ENCODE measurements at places on chromosomes 3 and 15.
A peak's percentile ranks its signal among the peaks of the same experiment; 100 is the strongest.

- DNase-seq: no peak
Observed at GRCh38 chr3:57927916-57928315, 80.3 kb upstream of the FLNB start.

GRCh38 chr3:99384596-99384995, 253.8 kb upstream of the COL8A1 start:
- no peak for DNase-seq

DNA sequence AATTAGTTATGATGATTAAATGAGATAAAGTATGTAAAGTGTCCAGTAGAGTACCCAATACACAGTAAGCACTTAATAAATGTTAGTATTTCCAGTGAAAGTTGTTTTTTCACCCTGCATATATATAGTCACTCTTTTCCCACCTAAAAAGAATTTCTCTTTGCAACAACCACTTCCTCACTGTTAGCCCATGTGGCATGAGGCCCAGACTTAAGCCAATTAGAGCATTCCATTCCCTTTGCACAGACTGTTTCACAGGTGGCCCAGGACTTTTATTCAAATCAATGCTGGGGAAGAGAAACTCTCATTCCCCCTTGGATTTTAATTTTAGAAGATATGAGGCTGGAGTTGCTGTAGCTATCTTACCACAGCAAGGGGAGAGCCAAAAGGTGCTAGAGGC, 3.7 kb downstream of the IFT80 start:
- DNase-seq: no peak

GRCh38 chr3:121481106-121481880, 64.5 kb downstream of the POLQ start:
- DNase-seq: no peak

GRCh38 chr3:48157950-48158376, 30.3 kb downstream of the CDC25A start:
- peak; percentile 28 for DNase-seq

DNA sequence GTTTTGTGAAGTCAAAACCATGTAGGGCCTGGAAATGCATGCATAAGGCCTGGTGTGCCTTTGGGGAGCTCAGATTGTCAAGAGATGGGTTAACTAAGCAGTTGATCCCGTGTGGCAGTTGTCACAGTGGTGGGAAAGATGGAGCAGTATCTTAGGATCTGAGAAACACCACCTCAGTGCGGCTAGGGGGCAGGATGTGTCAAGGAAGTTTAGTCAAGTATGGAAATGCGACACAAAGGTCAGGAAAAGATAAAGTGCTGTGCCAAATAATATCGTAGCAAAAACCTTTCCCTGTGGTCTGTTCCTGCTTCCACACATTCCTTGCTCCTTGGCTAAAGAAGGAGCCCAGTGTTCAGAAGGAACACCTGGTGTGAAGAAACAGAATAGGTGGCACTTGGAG, 396.4 kb downstream of the EDEM1 start:
- DNase-seq: no peak

- DNase-seq: peak; percentile 64
Observed at GRCh38 chr15:59247364-59247763, 40.7 kb downstream of the LDHAL6B start.

DNA sequence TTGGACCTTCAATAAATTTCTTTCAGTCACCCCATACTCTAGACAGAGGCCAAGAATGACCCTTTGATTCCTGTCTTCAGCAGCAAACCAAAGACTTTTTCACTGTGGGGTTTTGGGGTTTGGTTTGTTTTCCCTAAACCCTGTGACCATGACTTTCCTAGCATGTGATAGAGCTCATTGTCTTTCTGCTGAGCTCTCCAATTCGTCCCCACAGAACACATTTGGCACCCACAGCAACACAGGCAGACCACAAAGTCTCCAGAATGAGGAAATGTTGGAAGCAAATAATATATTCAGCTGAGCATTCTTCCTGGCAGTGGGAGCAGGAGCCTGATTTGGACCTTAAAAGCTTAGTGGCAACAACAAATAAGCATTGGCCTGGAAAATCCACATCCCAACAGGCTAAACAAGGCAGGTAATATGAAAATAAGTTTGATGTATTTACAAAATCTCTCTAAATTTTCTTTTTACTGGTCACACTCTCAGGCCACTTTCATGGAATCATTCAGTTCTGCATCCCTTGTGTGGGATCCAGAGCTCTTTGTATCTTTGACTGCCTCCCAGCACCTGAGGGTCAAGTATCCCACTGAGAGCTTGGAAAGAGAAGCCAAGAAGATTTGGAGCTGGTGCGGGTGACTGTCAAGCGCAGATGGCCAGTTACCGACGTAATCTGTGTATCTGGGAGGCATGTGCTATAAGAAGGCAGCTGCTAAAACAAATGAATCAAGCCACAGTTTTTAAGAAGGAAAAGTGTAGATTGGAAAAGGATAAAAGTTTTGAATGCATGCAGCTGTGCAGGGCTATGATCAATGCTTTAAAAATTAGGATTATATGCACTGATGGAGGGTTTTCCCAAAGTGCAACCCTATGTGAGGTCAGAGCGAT, 36.5 kb upstream of the CPB1 start:
- no peak for DNase-seq

- no peak for DNase-seq
Observed at GRCh38 chr3:99586701-99587100, 51.7 kb upstream of the COL8A1 start.

DNA sequence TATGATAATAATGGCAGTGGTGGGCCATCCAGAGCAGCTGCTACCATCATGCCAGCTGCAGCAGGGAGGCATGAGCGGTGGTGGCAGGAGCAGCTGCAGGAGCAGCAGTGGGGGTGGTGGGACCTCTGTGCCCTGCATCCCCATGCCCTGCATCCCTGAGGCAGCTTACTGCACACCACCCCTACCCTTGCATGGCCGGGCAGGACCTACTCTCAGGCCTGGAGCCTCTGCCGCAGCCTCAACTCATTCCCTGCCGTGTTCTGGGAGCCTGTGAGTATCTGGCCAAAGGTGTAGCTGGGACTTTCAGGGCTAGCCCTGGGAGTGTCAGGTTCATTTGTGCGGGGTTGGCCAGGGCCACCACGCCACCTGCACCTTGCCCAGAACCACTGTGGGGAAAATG, 3.3 kb upstream of the XCR1 start:
- DNase-seq: no peak

GRCh38 chr3:103112273-103112672, 677.5 kb downstream of the ZPLD1 start:
- peak; percentile 17 for DNase-seq

DNA sequence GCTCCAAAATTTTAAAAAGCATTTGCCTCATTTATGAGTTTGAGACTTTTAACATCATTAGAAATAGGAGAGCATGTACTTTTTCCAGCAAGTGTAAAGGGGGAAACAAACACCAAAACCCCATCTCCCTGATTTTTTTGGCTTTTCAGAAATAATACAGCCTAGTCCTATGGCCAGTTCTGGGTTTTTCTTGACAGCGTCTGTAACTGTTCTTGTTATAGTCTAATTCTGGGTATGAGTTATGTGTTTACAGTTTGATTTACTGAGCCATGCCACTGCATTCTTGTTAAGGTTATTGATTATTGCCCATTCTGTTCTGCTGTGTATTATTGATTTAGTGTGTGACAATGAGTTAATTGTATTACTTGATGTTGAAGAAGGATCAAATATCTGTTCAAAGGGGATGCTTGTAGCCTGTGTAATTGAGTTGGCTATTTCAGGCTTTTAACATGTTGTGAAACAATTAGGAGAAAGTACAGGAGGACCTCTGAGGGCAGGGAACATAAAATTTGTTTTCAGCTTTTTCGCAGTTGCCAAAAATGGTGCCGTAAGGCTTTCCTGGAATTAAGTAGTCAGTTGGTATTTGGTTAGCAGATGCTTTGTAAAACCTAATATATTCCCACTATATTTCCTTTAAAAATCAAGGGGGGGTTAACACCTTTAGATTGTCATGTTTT, 46.1 kb downstream of the MBNL1 start:
- DNase-seq: no peak

DNA sequence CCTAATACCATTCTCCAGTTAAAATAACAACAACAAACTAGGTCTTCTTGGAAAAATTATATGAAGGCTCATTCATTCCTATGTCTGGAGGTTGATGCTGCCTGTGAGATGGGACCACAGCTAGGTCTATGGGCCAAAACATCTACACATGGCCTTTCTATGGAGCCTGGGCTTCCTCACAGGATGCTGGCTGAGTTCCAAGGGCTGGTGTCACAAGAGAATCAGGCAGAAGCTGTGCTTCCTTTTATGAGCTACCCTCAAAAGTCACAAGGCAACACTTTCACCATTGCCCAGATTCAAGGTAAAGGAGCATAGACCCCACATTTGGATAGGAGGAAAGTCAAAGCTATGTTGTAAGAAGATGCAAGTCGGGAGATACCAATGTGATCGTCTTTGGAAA, 4.6 kb upstream of the RTP2 start:
- no peak for DNase-seq

DNA sequence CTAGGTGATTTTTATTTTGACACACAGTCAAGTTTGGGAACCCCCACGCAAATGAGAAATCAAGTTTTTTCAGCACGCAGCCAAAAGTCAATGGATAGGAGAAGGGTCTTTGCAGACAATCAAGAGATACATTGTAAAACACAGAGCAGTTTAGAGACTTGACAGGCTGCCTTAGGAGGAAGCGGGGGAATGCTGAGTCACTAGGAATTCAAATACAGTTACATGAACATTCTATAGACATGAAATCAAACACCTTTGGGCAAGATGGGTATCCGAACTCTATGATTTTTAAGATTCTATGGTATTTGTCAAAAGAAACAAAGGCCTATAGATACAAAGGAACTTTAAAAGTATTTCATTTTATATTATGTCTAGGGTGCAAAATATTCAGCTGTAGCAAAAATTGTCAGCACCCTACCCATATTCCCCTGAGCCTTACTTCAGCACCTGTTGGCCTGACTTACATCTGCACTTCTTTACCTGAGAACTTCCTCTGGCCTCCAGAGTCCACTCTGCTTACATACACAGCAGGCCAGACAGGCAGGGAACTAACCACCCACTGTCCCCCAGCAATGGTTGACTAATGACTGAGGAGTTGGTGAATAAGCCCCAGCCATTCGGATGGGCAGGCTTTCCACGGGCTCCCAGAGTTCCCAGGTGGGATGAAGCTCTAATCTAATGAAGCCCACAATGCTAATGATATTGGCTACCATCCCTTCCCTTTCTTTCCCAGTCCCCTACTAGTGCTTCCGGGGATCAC, 289.3 kb upstream of the RORA start:
- DNase-seq: no peak

DNA sequence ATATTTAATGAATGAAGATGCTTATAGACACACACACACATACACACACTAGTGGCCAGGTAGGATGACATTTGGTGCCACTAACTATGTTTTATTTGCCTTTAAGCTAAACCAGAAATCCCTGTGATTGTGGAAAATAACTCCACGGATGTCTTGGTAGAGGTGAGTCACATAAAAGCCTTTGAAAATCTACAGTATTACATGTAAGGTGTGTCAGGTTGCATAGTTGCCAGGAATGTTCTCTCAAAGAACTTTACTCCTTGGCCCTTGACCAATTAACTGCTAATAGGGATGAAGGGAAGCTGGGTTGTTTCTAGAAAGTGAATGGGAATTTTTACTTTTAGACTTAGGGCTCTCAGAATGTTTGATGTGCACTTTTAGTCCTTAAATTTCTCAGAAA, 9.9 kb downstream of the ZBED2 start:
- no peak for DNase-seq

DNA sequence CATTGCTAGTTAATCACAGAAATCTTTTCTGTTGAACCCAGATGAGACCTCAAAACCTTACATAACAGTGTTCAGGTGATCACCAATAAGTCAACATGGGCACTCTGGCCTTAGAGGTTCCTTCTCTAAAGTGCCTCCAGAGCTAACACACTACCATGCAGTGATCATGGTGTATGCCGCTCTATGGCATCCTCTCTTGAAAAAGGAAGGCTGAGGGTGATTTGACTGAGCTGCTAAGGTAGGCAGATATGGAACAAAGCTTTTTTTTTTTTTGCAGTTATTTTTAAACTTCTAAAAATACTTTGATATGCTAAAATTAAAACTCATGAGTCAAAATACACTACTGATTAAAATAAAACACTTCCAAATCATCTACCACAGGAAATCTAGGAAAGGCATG, 46.0 kb downstream of the IGF2BP2 start:
- DNase-seq: no peak

DNA sequence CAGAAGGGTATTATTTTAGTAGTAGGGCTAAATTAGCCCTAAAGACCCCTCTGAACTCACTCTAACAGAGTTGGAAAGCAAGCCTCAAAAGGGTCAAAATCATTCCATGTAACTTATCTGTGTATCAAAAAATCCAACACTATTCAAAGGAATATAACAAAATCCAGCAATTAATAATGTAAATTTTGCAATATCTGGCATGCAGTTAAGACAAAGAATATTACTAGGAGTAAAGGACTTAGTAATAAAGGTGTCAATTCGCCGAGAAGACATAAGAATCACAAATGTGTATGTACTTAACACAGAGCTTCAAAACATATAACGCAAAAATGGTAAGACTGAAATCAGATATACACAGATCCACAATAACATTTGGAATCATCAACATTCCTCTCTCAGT, 71.2 kb upstream of the PFN2 start:
- no peak for DNase-seq

- no peak for DNase-seq
Observed at GRCh38 chr3:101643861-101644613, 32.9 kb downstream of the ZBTB11 start.

DNA sequence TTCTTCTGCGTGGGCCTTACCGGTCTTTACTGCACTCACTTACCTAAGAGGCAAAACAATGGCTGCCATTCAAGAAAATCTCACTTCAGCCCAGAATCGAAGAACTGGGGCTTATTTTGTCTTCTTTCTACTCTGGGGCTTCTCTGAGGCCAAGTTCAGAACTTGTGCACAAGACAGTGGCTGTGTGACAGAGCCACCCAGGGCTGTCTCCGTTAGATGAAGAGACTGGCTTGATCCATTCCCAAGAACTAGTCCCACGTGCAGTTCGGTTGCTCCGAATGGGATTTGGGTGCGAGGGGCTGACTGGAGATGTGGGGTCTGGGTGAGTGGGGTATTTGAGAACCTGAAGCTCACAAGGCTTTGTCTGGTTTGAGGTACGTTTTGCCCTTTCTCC, 795 bp upstream of the TCF12 start:
- DNase-seq: no peak

- no peak for DNase-seq
Observed at GRCh38 chr3:103684904-103685303, 1250.1 kb downstream of the ZPLD1 start.
